ENCODE measurements at places on chromosomes 7 and 10. TPM values are rescaled to one million over a fixed set of nuclear protein-coding genes. Genes with fewer than 3 reads are reported as not detected.

ANKRD30A gene
- not detected for polyA plus RNA-seq

CPED1 gene
- not detected for polyA plus RNA-seq

UCN3 gene
- polyA plus RNA-seq: not detected

PCDH15 gene
- polyA plus RNA-seq: 1.2 TPM

HPS6 gene
- 9.6 TPM for polyA plus RNA-seq

PRTFDC1 gene
- 4.5 TPM for polyA plus RNA-seq

RPEL1 gene
- not detected for polyA plus RNA-seq

VPS37D gene
- 56.3 TPM for polyA plus RNA-seq

Measured in neural cell (in vitro differentiated cells).